ENCODE measurements at places on chromosomes 3 and 15.

GRCh38 chr3:20062996-20063395 is 22.8 kb downstream of the KAT2B start:
- H3K27ac ChIP-seq, result no peak overlapping the region
- H3K36me3 ChIP-seq, result no peaks in the 10 kb centered on the region
- H3K4me3 ChIP-seq, result no peak overlapping the region

GRCh38 chr3:184142199-184142598 is 7.0 kb downstream of the EIF2B5 start:
- peaks cover 71% of the 10 kb centered on the region for H3K36me3 ChIP-seq
- no peaks in the 10 kb centered on the region for H3K4me1 ChIP-seq
- H3K4me3 ChIP-seq, result no peak overlapping the region
- no peak for DNase-seq
- H3K27ac ChIP-seq, result no peak overlapping the region

- H3K4me3 ChIP-seq, result no peak overlapping the region
- H3K4me1 ChIP-seq, result no peaks in the 10 kb centered on the region
- DNase-seq, result no peak
Observed at GRCh38 chr3:67804089-67804488, 149.7 kb upstream of the SUCLG2 start.

DNA sequence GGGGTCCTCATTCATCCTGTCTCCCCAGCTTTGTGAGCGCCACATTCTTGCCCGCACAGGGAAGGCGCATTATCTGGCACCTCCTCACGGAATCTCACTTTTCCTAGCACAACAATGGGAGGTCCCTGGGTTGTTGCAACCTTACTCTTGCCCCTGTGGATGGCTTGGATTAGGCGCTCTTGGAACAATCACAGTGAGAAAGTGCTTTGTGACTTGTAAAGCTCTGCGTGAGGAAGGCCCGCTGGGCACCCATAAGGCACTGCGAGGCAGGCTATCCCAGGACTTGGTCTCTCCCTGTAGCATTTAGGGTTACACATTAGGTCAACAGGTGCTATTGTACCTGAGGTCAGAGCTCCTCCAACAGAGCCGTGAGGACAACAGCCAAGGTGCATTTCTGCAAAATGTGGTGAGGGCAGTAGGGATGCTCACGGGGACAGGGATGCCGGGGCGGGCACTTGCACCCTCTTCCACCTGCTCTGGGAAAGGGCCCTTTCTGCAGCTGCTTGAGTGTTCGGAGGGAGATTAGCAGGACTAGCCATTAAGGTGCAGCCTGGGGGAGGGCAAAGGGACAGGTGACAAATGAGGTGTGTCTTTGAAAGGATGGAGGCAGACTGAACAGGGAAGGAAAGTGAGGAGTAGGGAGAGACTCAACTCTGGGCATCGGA is 13.9 kb upstream of the LRRC15 start:
- peaks cover 13% of the 10 kb centered on the region for H3K27me3 ChIP-seq
- H3K36me3 ChIP-seq, result no peaks in the 10 kb centered on the region
- no peaks in the 10 kb centered on the region for H3K4me1 ChIP-seq
- DNase-seq, result no peak

- H3K27ac ChIP-seq, result peak overlapping the region; percentile 81
- H3K4me1 ChIP-seq, result peaks cover 41% of the 10 kb centered on the region
- H3K27me3 ChIP-seq, result no peaks in the 10 kb centered on the region
- H3K36me3 ChIP-seq, result no peaks in the 10 kb centered on the region
- DNase-seq, result peak; percentile 76
- no peak overlapping the region for H3K4me3 ChIP-seq
Observed at GRCh38 chr3:120498556-120499346, 48.0 kb upstream of the FSTL1 start.

DNA sequence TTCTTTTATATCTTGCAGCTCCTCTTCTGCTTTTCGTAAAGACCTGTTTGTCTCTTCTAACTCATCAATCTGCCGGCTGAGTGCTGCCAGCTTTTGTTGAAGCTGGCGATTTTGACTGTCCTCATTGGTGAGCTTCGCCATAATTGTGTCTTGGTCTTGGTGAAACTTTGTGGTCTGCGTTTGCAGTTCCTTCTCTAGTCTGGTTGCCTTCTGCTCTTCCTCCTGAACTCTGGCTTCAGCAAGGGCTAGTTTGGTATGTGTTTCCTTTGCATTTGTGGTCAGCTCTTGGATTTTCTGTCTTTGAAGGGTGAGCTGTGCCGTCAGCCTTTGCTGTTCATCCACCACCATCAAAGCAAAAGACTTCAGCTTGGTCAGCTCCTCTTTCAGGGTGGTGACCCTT is 32.9 kb downstream of the CMSS1 start:
- H3K4me3 ChIP-seq, result no peak overlapping the region
- H3K27me3 ChIP-seq, result no peaks in the 10 kb centered on the region
- peaks cover 16% of the 10 kb centered on the region for H3K36me3 ChIP-seq
- peaks cover 9% of the 10 kb centered on the region for H3K4me1 ChIP-seq
- H3K27ac ChIP-seq, result no peak overlapping the region

GRCh38 chr15:40942878-40943277 is 10.4 kb upstream of the CHAC1 start:
- no peaks in the 10 kb centered on the region for H3K36me3 ChIP-seq
- H3K27ac ChIP-seq, result no peak overlapping the region
- H3K4me3 ChIP-seq, result no peak overlapping the region
- peaks cover 11% of the 10 kb centered on the region for H3K4me1 ChIP-seq
- H3K27me3 ChIP-seq, result no peaks in the 10 kb centered on the region
